ENCODE measurements at places on chromosomes 7 and 10.

GRCh38 chr7:156472267-156472666, 168.3 kb upstream of the RNF32 start:
- no peak for DNase-seq

GRCh38 chr7:106644999-106645398, 16.0 kb downstream of the CCDC71L start:
- DNase-seq: no peak

DNA sequence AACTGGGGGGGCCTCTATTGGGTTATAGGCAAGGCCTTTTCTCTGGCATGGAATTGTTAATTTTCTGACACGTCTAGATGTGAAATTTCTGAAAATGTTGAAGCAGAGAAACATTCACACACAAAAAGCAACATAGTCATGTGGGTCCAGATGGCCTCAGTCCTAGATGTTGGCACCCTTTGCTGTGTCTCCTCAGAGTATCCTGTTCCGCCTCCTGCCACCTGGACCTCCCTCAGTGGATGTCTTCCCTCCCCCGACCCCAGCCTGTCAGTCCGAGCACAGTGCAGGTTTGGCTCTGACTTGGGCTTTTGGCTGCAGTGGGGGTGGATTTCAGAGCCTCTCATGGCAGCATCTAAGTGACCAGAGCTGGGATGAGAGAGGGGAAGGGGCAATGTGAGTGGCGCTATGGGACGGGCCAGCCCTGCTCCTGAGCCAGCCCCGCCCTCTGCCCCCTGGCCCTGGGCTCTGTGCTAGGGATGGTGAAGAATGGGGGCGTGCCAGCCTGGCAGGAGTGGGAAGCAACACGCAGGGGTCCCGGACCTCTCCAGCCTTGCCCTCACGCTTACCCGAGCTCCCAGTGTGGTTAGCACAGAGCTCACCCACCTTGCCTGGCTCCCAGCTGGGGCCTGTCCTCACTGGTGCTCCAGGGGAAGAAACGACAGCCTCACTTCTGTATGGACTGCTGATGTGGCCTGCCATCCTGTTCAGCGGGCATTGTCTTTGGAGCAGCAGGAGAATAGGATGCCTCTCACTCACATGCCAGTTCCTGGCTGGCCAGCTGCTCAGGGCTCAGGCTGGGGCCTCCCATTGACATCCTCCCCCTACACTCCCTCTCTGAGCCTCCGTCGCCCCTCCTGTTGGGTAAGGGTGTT, 6.2 kb downstream of the ATP6V0E2 start:
- DNase-seq: peak; percentile 20

GRCh38 chr10:131821378-131822012, 79.3 kb upstream of the PPP2R2D start:
- no peak for DNase-seq

DNA sequence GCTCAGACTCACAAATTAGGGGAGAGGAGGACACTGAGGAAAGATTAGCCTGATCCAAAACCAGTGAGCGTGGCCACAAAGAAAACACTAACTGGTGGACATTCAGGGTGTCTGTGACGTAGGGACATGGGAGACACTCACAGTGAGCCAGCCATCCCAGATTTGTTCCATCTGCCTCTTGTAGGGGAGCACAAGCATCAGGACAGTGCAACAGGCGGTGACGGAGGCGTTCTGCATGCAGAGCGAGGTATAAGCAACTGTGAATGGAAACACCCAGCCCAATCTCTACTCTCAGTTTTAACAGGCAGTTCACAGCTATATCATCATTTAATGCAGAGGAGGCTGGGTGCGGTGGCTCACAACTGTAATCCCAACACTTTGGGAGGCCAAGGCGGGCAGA, 52.8 kb upstream of the TOMM7 start:
- no peak for DNase-seq

DNA sequence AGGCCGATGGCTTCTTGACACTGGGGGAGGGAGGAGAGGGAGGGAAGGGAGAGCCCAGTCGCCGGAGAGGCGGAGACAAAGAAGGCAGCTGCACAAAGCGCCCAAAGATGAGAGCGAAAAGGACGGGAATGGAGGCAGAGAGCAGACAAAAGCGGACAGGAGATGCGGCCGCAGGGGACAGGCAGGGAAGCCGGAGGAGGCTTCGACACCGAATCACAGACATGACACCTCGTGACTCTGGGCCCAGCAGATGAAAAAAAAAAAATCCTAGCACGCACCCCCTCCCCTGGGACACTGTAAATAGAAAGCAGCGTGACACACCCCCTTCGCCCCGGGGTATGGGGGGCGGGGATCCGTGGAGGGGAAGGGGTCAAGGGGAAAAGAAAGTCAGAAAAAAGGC, 976 bp downstream of the NAT16 start:
- no peak for DNase-seq

DNA sequence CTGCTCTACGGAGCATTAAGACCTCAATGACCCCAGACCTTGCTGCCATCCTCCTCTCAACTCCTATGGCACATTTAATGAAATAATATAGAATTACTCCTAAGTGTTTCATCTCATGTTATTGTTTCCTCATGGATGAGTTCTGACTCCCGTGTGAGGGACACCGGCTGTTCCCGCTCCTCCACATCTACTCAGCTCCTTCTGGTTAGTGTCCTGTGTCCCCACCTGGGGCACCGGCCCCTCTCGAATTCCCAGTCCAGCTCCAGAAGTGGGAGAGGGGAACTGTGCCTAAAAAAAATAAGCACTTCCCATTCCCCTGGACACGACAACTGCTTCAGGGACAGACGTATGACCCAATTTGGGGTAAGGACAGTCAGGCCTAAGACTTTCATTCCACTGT, 58.3 kb downstream of the PIP4K2A start:
- no peak for DNase-seq

DNA sequence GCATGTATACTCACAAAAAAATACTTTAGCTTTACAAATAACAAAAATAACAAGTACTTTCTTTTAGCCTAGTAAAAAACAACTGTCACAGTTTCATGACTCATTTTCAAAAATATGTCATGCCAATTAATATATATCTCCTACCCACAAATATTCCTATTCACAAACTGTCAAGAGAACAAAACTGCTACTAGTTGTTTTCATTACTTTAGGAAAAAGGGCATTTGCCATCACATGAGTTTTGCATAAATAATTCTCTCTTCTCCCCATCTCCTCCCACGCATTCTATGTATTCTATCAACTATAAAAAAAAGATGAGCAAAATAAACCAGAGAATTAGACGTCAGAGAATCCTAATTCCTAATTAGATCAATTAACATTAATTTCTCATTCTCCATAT, 87.6 kb downstream of the PIP4K2A start:
- DNase-seq: no peak

GRCh38 chr7:76142861-76143260, 58.8 kb upstream of the SRRM3 start:
- no peak for DNase-seq

DNA sequence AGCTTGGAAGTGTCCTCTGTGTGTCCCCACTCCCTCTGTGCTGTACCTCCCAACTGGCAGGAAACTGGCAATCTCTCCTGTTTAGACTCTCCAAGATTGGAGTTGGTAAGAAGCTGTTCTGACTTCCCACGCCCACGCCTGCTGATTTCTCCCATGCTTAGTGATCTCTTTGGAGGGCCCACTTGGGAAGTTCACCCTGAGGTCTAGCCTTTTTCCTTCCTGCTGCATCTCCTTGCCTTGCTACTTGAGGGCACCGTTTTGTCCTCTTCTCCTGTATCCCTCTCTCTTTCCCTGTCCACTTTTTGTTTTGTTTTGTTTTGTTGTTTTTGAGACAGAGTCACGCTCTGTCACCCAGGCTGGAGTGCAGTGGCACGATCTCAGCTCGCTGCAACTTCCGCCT, 35.4 kb downstream of the ZAN start:
- no peak for DNase-seq

DNA sequence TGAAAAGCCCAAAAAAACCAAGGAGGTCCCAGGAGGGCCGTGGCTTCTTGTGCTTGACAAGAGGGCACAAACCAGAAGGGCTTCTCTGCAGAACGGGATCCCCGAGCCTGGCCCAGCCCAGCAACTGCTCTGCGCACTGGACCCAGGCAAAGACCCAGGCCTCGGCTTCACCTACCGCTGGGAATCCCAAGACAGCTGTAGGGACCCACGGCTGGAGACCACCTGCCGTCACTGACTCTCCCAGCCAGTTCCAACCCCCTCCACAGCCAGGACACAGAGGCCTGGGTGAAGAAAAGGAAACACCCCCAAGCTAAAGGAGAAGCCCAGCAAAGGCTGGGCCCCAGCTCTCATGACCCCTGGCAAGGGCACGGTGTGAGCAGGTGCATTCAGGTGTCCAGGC, 24.3 kb downstream of the PDGFA start:
- DNase-seq: no peak

- DNase-seq: no peak
Measured at GRCh38 chr7:31852462-31852861, 165.4 kb downstream of the PPP1R17 start.

DNA sequence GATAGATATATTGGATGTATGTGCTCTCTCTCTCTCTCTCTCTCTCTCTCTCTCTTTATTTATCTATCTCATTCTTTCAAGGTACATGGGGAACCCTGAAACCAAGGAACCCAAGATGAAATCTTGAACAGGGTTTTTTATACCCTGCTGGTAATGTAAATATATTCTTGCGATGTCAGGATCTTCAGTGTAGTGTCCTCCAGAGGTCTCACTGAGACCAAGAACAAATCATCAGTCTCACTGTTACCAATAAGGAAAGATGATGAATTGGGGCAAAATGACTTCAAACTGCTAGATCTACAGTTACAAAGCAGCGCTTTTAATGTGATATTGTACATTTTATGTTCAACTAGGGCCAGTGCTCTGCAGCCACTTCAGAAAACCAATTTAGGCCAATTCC, 423.5 kb downstream of the ANKRD7 start:
- DNase-seq: no peak

GRCh38 chr7:100642534-100642907, 1.2 kb upstream of the TFR2 start:
- no peak for DNase-seq

GRCh38 chr10:32156031-32156495, 99.8 kb upstream of the KIF5B start:
- no peak for DNase-seq

GRCh38 chr7:108120196-108120595, 10.0 kb downstream of the LAMB4 start:
- no peak for DNase-seq

- no peak for DNase-seq
Measured at GRCh38 chr7:64874114-64874513, 29.0 kb upstream of the ZNF273 start.

GRCh38 chr10:9515922-9516321, 1461.4 kb downstream of the GATA3 start:
- no peak for DNase-seq

DNA sequence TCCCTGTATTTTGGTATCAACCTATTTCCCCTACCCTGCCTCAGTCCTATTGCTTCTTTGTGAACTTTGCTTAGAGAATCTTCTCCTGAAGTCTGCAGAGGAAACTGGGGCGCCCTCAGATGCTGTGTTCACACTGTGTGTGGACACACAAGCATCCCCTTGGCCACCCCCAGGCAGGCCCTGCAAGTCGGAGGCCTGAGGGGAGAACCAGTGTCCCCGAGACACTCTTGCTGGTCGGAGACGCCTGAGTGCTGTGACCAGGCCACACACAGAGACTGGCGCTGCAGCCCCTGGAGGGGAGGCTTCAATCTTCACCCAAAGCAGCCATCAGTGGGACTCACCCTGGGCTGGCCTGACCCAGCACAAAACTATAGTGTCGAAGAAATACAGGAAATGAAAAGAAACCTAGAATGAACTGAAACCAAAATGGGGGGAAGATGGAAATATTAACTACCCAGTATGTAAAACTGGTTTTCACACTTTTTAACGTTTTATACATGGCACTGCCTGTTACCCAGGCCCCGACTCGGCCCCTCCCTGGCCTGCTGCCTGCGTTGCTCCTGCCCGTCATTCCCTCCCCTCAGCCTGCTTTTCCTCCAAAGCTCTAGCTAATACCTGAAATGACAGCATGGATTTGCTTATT, 48.4 kb upstream of the FAM20C start:
- no peak for DNase-seq

- DNase-seq: peak; percentile 90
Measured at GRCh38 chr10:73906524-73907447, 4.1 kb upstream of the PLAU start.

Measured in left hindlimb (tissue), 1 donor.